ENCODE measurements at places on chromosomes 1 and 21.

- no peak for DNase-seq
These were observed 16.4 kb upstream of the ZNF683 start for GRCh38 chr1:26388791-26389445.

GRCh38 chr1:19448491-19449439, 36.6 kb downstream of the CAPZB start:
- DNase-seq: no peak

GRCh38 chr1:208808301-208808700, 564.1 kb upstream of the PLXNA2 start:
- no peak for DNase-seq

- no peak for DNase-seq
These were observed 57.1 kb downstream of the TGFB2 start for GRCh38 chr1:218401998-218402785.
